Effector CD4-positive, alpha-beta T cell (primary cell): ENCODE measurements at places on chromosomes 3 and 15.

- no peak for DNase-seq
These were observed 204.4 kb downstream of the FAM43A start for GRCh38 chr3:194890091-194890490.

GRCh38 chr3:99997293-99997692, 117.0 kb downstream of the FILIP1L start:
- no peak for DNase-seq

DNA sequence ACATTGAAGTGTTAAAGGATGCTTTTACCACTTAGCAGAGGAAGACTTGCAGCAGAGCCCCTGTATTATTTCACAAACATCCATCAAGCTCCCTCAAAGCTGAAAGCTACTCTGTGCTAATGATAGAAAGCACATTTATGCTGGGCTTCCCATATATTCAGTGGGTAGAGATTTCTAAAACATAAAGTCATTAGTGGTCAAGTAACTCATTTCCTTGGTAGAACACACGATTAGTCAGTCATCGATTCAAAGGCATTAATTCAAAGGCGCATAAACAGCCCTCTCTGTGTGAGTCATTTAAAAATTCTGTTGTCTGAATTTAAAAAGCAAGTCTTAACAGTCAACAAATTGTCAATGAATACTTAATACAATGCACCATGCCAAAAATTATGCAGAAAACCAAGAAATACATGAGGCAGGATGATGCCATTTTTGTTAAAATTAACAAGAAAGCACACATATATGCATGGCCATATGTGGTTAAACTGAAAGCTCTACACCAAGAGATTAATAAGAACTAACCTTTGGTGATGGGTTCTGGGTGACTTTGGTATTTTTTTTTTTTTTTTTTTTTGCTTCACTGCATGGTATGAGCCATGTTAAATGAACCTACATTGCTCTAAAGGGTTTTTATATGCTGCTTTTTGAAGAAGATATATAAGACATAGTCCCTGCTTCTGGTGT, 61.7 kb downstream of the LDHAL6B start:
- no peak for DNase-seq

DNA sequence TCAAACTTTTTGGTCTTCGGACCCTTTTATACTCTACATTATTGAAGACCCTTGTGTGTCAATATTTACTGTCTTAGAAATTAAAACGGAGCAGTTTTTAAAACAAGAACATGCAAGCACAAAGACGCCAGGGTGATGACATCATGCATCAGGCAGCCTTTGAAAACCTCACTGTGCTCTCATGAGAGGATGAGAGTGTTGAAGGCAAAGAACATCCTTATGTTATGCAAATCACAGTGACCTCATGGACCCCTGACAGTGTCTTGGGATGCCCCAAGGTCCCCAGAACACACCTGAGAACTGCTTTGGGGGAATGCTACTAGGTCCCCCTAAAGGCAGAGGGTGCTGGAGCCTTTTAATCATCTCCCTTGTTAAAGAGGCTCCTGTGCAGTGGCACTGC, 51.6 kb downstream of the CHDH start:
- no peak for DNase-seq

DNA sequence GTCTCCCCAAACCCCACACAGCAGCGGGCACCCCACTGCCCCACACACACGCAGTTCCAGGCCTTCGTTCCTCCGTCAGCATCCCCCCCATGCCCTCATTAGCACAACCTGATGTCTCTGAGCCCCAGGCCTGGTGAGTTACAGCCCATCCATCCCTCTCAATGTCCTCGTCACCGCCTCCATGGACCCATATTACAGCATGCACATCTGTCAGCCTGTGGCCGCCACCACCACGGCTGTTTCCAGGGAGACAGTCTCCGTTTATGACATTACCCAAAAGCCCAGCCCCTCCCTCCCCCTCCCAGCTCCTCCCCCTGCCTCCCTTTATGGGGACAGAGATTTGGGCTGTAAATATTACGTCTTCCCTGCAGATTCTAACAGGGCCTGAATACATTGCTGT, 143.1 kb upstream of the LINGO1 start:
- DNase-seq: no peak

GRCh38 chr3:24640330-24640877, 145.8 kb upstream of the THRB start:
- DNase-seq: no peak

DNA sequence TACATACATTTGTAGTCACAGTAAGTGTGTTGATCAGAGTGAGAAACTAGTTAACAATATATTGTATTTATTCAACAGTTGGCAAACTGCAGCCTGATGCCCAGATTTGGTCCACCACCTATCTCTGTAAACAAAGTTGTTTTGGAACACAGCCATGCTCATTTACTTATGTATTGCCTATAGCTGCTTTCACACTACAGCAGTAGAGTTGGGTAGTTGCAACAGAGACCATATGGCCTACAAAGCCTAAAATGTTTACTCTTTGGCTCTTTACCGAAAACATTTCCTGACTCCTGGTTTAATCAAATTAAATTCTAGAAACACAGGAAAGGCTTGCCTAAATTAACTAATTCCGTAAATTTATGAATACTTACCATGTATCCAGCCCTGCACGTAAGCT, 39.4 kb downstream of the CMC1 start:
- DNase-seq: no peak

DNA sequence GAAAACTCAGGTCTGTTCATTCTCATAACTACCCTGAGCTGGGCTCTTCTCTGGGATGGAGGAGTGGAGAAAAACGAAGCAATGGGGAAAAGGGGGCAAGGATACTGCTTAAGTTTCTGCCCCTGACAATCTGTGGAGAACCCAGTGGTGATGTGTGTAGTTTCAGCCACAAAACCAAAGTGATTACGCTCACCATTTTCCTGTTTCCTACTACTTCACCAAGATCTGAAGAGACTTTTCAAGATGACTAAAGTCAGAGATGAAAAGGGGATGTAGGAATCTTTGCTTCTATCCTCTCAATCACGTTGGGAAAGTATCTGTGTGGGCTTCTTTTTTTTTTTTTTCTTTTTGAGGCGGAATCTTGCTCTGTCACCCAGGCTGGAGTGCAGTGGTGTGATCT, 8.3 kb upstream of the UBE2E1 start:
- no peak for DNase-seq

DNA sequence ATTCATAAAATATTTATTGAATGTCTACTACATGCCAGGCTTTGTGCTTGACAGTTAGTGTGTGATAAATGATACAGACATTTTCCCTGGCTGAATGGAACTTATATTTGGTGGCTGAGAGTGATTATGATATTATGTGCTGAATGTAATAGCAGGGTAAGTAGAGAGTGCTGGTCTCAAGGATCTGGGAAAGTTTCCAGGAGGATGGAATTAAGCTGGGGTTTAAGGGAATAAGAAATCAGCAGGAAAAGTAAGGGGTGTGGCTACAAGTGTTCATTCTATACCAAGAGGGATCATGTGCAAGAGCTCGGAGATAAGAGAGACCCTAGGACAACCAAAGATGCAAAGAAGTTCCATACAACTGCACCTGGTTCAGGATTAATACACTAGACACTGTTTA, 500.1 kb upstream of the CFAP20DC start:
- no peak for DNase-seq

- DNase-seq: no peak
These were observed 18.2 kb downstream of the ABTB1 start for GRCh38 chr3:127690823-127691452.

- DNase-seq: no peak
These were observed 131.2 kb downstream of the SRGAP3 start for GRCh38 chr3:9118222-9118621.

DNA sequence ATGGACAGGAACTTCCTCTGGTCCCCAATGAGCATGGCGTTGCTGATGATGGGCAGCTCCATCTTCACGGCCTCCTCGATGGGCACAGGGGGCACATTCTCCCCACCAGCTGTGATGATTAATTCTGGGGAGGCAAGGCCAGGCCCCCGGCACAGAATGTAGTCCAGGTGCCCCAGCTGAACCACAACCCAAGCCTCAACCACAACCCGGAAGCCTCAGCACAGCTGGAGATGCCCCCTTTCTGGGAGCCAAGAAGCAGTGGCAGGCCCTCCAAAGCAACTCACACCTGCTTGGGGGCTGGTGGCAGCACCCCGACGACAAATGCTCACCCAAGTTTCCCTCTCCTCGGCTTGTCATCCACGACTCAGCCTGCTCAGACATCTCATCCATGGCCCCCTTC, 25.2 kb downstream of the IDH3A start:
- no peak for DNase-seq

- DNase-seq: no peak
These were observed 499.0 kb downstream of the PYDC2 start for GRCh38 chr3:191959876-191960413.

- DNase-seq: peak; percentile 36
These were observed 795 bp upstream of the SCAANT1 start for GRCh38 chr3:63912768-63913588.

- DNase-seq: peak; percentile 66
These were observed 21.9 kb downstream of the DHX30 start for GRCh38 chr3:47824541-47825473.

GRCh38 chr3:65732051-65732935, 306.4 kb downstream of the MAGI1 start:
- no peak for DNase-seq

DNA sequence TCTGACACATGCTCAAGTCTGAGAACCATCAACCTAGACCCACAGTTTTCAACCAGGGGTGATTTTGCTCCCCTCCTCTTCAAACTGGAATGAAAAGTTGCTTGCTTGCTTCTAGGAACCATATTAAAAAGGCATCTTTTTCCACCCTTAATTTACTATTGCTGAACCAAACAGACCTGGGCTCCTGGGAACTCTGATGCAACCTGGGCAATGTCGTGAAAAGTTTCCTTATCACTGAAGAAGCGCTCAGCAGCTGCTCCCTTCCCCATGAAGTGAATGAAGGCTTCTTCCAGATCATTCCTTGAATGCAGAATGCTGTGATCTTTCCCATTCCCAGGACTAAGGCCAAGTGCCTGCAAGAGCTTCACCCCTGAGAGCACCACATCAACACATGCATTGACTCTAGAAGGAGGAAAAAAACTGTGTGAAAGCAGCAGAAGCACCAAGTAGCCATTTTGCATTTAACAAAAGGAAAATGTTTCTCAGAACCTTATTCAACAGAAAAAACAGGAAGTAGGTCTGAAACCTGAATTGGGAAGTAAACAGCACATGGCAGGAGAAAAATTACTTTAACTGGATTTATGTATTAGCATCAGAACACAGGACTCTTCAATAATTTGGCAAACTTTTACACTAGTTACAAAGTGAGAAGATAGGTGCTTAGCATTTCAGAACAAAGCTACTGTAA, 8.7 kb downstream of the ADPGK start:
- DNase-seq: no peak

DNA sequence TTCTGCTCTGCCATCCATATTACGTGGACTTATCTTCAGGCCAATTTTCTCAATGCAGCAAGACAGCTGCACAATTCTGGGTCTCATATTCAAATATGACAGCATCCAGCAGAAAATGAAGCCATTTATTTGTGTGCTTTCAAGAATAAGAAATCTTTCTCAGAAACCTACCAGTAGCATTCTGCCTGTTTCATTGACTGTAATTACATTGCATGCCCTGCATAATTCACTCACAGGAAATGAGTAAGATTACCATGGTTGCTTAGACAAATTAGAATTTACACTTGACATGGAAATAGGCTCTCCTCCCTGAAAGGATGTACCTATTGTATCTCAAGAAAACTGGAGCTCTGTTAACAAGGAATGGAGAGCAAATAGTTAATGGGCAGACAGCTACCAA, 346.6 kb upstream of the DCBLD2 start:
- DNase-seq: no peak

GRCh38 chr3:28050120-28050519, 191.3 kb upstream of the CMC1 start:
- no peak for DNase-seq

- DNase-seq: no peak
These were observed 173.4 kb upstream of the TP63 start for GRCh38 chr3:189457631-189458412.

- DNase-seq: no peak
These were observed 255.6 kb downstream of the TBL1XR1 start for GRCh38 chr3:176941689-176942088.

DNA sequence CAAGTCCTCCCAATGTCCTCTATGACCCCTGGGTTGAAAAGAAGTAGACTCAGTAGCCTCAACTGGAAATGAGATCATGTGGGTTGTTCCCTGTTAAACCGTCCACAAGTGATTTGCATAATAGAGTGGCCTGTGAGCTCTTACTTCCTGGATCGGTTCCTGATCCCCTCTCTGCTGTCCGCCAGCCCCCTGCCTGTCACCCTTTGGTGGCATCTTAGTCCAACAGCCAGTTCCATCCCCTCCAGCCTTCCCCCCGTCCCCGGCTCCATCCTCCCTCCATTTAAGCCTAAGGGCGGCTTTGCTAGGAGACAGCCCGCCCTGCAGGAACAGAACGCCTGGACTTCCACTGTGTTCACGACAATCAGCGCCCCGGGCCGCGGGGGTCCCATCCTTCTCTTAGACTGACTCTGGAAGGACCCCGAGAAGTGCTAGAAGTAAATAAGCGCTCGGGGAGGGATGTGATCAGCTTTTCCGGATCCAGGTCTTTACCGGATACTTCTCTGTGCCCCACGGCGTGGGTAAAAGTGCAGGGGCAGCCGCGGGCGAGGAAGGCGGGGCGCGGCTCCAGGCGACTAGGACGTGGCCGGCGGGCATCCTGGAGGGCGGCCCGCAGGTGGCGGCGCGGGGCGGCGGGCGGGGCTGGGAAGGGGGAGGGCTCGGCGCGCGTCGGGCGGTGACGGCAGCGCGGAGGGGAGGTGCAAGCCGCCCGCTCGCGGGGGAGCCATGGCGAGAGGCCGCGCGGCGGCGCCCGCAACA, 51.2 kb upstream of the ULK4 start:
- DNase-seq: peak; percentile 60

- no peak for DNase-seq
These were observed 91.2 kb downstream of the DUT start for GRCh38 chr15:48422401-48422800.

DNA sequence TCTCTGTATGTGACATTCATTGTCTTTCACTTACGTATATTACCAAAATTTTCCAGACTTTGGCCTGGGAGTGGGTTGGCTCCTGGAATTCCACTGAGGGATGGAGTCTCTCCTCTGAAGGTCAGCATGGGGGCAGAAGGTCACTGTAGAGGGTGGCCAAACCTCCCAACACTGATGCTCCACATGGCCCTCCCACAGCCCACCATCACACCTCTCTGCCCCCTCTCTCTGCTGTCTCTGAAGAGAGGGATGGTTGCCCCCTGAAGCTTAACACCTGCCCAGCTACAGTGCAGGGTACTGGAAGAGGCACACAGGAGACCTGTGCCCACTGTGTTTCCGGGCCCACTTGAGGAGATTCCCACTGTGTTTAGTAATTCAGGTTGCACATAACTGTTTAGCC, 52.2 kb downstream of the CMTM6 start:
- no peak for DNase-seq

GRCh38 chr3:160999274-160999673, 105.9 kb downstream of the B3GALNT1 start:
- no peak for DNase-seq

- peak; percentile 31 for DNase-seq
These were observed 7.7 kb downstream of the BCL6 start for GRCh38 chr3:187737368-187738070.

- DNase-seq: no peak
These were observed 67.9 kb upstream of the WDR72 start for GRCh38 chr15:53827355-53827754.
